Large intestine (tissue), 12 donors: ENCODE measurements at places on chromosomes 2 and 18. TPM values are rescaled to one million over a fixed set of nuclear protein-coding genes. Genes with fewer than 3 reads are reported as not detected.

FSHR gene
- not detected for polyA plus RNA-seq

ME2 gene
- polyA plus RNA-seq, result 50.2 TPM

GRCh38 chr2:112085375-112085730 is 30.3 kb downstream of the TMEM87B start:
- no peak for DNase-seq

DNA sequence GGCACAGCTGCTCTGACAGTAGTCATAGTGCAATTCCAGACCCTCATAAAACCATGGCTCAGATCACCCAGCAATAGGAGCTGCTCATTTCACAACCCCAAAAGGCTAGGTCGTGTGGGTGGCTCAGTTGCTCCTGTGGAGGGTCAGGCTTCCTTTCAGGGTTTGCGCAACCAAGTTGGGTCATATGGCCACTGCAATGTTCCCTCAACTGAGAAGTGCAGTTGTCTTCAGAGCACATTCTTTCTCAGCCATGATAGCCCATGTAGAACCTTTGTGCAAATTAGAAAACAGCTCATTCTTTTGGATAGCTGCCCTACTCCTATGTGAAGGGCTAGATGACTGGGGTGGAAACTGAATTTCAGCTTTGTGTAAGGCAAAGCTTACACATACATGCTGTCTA is 3.2 kb downstream of the SERPINB13 start:
- DNase-seq, result no peak

DNA sequence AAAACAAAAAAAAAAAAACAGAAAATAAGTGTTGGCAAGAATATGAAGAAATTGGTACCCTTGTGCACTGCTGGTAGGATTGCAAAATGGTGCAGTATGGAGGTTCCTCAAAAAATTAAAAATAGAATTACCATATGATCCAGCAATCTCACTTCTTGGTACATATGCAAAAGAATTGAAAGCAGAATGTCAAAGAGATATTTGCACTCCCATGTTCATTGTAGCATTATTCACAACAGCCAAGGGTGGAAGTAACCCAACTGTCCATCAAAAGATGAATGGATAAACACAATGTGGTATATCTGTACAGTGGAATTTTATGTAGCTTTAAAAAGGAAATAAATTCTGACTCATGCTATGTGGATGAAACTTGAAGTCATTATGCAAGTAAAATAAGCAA is 72.8 kb upstream of the POU3F3 start:
- no peak for DNase-seq

- no peak for DNase-seq
These were observed 202.1 kb upstream of the REV1 start for GRCh38 chr2:99691926-99692325.

- no peak for DNase-seq
These were observed 206.8 kb upstream of the MEIS1 start for GRCh38 chr2:66228128-66228547.
